Activated naive CD8-positive, alpha-beta T cell treated with anti-CD3 and anti-CD28 coated beads, Interleukin-2, amount 10 ng/mL, durations not matched to agents 7 days and 5 days (primary cell): ENCODE measurements at places on chromosomes 5 and 9. TPM values are rescaled to one million over a fixed set of nuclear protein-coding genes. Genes with fewer than 3 reads are reported as not detected.

GRCh38 chr5:72397836-72398235 lies 77.7 kb downstream of the PTCD2 start:
- H3K27ac ChIP-seq = no peak overlapping the region
- no peak overlapping the region for H3K4me3 ChIP-seq
- H3K4me1 ChIP-seq = no peaks in the 10 kb centered on the region
- peaks cover 22% of the 10 kb centered on the region for H3K27me3 ChIP-seq

DNA sequence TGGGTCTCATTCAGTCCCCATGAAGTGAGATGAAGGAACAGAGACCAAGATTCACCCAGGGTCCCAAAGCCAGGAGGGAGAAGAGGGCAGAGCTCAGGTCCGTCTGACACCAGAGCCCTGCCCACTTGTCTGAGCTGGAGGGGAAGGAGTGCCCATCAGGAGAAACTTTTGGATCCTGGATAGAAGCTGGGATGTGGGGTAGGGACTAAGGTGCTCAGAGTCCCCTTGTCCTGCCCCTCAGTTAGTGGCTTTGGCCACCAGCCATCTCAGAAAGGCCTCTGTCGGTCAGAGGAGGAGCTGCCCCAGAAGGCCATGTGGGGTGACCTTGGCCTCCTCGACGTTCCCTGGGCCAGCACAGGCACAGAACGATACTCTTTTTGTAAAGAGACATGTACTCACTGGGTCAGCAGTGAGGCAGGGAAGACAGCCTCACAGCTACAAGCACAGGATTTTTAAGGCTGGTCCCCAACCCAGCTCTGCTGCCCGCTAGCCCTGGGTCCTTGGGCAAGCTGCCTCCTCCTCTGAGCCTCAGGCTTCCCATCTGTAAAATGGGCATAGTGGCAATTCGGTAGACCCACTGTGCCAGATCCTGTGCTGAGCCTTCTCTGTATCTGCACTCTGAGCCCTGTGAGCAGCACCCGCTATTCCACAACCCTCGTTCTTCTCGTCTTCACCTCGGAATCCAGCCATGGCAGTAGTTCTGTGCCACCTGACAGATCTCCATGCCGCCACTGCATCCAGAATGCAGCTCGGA lies 49.4 kb downstream of the C9orf50 start:
- peaks cover 15% of the 10 kb centered on the region for H3K4me1 ChIP-seq
- peaks cover 24% of the 10 kb centered on the region for H3K27me3 ChIP-seq
- peaks cover 7% of the 10 kb centered on the region for H3K36me3 ChIP-seq

DNA sequence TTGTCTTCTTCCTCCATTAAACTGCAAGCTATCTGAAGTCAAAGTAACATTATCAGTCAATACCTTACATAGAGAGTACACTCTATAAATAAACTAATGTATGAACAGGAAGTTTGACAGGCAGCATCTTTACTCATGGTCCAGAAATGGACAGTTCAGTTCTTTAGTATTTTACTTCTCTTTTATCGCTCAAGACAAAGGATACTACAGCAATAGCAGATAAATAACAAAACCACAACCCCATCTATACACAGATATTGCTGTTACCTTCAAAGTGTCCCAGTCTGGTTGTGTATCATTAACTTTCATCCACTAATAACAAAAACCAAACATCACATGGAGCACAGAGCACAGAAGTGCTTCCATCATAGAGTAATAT lies 46.4 kb downstream of the SEMA5A start:
- H3K27ac ChIP-seq = no peak overlapping the region
- no peak for DNase-seq
- no peaks in the 10 kb centered on the region for H3K36me3 ChIP-seq
- no peaks in the 10 kb centered on the region for H3K27me3 ChIP-seq
- no peaks in the 10 kb centered on the region for H3K4me1 ChIP-seq

GRCh38 chr5:123122273-123122672 lies 33.2 kb downstream of the PRDM6 start:
- H3K36me3 ChIP-seq = no peaks in the 10 kb centered on the region
- no peak overlapping the region for H3K4me3 ChIP-seq
- no peak for DNase-seq
- H3K27ac ChIP-seq = no peak overlapping the region

- no peaks in the 10 kb centered on the region for H3K27me3 ChIP-seq
- H3K27ac ChIP-seq = no peak overlapping the region
- no peak overlapping the region for H3K4me3 ChIP-seq
Measured at GRCh38 chr9:128310461-128310860, 11.8 kb downstream of the TRUB2 start.

EIF4EBP3 gene
- total RNA-seq = 11.8 TPM

GRCh38 chr5:156402387-156402921 lies 75.5 kb downstream of the SGCD start:
- H3K4me3 ChIP-seq = no peak overlapping the region
- H3K27me3 ChIP-seq = peaks cover 2% of the 10 kb centered on the region
- no peak overlapping the region for H3K27ac ChIP-seq

GRCh38 chr9:96495341-96495740 lies 45.4 kb downstream of the HABP4 start:
- peaks cover 2% of the 10 kb centered on the region for H3K36me3 ChIP-seq
- no peaks in the 10 kb centered on the region for H3K27me3 ChIP-seq
- no peak overlapping the region for H3K27ac ChIP-seq
- H3K4me3 ChIP-seq = no peak overlapping the region

- no peaks in the 10 kb centered on the region for H3K36me3 ChIP-seq
- H3K4me1 ChIP-seq = no peaks in the 10 kb centered on the region
- no peak overlapping the region for H3K27ac ChIP-seq
- no peak overlapping the region for H3K4me3 ChIP-seq
- peaks cover 2% of the 10 kb centered on the region for H3K27me3 ChIP-seq
Measured at GRCh38 chr5:170892196-170892595, 30.4 kb downstream of the RANBP17 start.

- DNase-seq = no peak
- no peaks in the 10 kb centered on the region for H3K36me3 ChIP-seq
- no peak overlapping the region for H3K4me3 ChIP-seq
- no peak overlapping the region for H3K27ac ChIP-seq
- H3K4me1 ChIP-seq = no peaks in the 10 kb centered on the region
- peaks cover 4% of the 10 kb centered on the region for H3K27me3 ChIP-seq
Measured at GRCh38 chr9:71250581-71250980, 129.2 kb upstream of the TRPM3 start.

PCDHA9 gene
- total RNA-seq = not detected

ZDHHC11 gene
- total RNA-seq = 12.8 TPM

GRCh38 chr5:176500511-176500910 lies 36.7 kb downstream of the RNF44 start:
- no peak overlapping the region for H3K27ac ChIP-seq
- H3K4me3 ChIP-seq = no peak overlapping the region
- peaks cover 36% of the 10 kb centered on the region for H3K36me3 ChIP-seq
- DNase-seq = no peak
- no peaks in the 10 kb centered on the region for H3K27me3 ChIP-seq

DNA sequence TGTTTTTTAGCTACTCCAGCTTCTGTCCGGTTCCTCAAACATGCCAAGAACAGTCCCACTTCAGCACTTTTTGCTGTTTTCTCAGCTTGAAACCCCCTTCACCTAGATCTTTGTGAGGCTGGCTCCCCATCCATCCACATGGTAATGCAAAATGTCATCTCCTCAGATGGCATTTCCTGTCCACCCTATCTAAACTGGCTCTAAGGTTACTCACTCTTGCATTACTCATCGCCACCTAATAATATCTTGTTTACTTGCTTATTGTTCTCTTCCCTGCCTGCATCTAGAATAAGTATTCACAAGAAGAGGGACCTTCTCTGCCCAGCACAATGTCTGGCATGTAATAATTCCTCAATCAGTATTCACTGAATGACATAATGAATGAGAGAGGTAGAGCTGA lies 220.1 kb downstream of the FAM114A2 start:
- no peaks in the 10 kb centered on the region for H3K27me3 ChIP-seq
- H3K4me1 ChIP-seq = no peaks in the 10 kb centered on the region
- H3K4me3 ChIP-seq = no peak overlapping the region
- H3K36me3 ChIP-seq = no peaks in the 10 kb centered on the region
- no peak overlapping the region for H3K27ac ChIP-seq

IFNE gene
- 0.20 TPM for total RNA-seq

- no peaks in the 10 kb centered on the region for H3K36me3 ChIP-seq
- no peak overlapping the region for H3K27ac ChIP-seq
- no peak for DNase-seq
- H3K27me3 ChIP-seq = no peaks in the 10 kb centered on the region
- no peak overlapping the region for H3K4me3 ChIP-seq
Measured at GRCh38 chr9:83714329-83714728, 6.6 kb upstream of the UBQLN1 start.

GPX8 gene
- not detected for total RNA-seq

- H3K4me1 ChIP-seq = no peaks in the 10 kb centered on the region
- no peak overlapping the region for H3K27ac ChIP-seq
- H3K4me3 ChIP-seq = no peak overlapping the region
Measured at GRCh38 chr5:61790678-61791077, 458.6 kb downstream of the ZSWIM6 start.

CER1 gene
- total RNA-seq = not detected

CDC14B gene
- 4.9 TPM for total RNA-seq

DNA sequence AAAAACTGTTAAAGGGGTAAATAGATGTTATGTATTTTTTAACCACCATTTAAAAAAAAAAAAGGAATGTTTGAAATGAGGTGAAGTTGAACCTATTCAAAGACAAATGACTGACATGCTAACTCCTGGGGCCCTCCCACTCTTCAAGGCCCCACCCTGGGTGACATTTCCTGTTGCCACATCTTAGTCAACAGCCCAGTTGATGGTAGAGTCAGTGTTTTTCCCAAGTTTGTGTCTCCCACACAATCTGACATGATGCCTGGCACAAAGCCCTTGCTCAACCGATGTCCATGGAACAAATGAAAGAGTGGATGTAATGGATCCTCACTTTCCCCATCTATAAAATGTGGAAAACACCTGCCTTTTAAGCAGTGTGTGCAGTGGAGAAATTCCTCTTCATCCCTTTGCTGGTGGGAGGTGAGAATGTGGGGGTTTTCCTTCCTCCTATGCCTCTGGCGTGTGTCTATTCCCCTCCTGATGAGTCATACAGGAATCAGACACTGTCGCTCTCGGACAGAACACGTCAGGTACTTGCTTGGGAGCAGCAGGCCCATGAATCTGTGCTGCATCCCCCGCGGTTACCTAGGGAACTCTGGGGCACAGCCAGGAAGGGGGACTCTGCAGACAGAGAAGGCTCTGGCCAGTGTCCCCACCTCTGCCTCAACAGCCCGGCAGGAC lies 13.7 kb upstream of the ADRA1B start:
- no peaks in the 10 kb centered on the region for H3K36me3 ChIP-seq
- peaks cover 4% of the 10 kb centered on the region for H3K4me1 ChIP-seq
- H3K27ac ChIP-seq = no peak overlapping the region
- H3K27me3 ChIP-seq = peaks cover 21% of the 10 kb centered on the region

MXD3 gene
- total RNA-seq = 85.0 TPM

DNA sequence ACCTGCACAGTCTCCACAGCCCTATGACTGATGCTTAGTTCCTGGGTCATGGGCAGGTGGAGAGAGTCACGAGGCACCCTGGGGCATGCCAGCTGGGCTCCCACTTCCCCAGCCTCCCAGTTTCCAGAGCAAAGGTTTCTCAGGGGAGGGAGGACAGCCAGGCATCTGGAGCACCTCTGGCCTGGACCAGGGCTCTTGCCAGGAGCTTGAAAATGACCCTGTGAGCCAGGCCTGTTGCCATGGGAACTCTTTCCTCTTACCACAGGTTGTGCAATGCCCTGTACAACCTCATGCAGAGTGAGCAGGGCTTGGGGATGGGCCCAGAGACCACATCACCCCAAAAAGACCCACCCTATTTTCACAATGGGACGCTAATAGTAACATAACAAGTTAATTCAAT lies 113.1 kb downstream of the PSD2 start:
- no peak for DNase-seq
- H3K4me1 ChIP-seq = no peaks in the 10 kb centered on the region
- H3K4me3 ChIP-seq = no peak overlapping the region
- peaks cover under 1% of the 10 kb centered on the region for H3K27me3 ChIP-seq

GRCh38 chr5:163569284-163569683 lies 63.9 kb downstream of the MAT2B start:
- H3K27me3 ChIP-seq = peaks cover 44% of the 10 kb centered on the region
- DNase-seq = no peak
- H3K4me1 ChIP-seq = peaks cover 4% of the 10 kb centered on the region
- no peak overlapping the region for H3K4me3 ChIP-seq
- H3K27ac ChIP-seq = no peak overlapping the region
- no peaks in the 10 kb centered on the region for H3K36me3 ChIP-seq

GRCh38 chr5:172670005-172670402 lies 28.9 kb downstream of the NEURL1B start:
- H3K36me3 ChIP-seq = no peaks in the 10 kb centered on the region
- peaks cover 1% of the 10 kb centered on the region for H3K4me1 ChIP-seq
- no peak overlapping the region for H3K27ac ChIP-seq
- H3K27me3 ChIP-seq = peaks cover 2% of the 10 kb centered on the region
- no peak overlapping the region for H3K4me3 ChIP-seq

WWC1 gene
- total RNA-seq = 0.82 TPM

DNA sequence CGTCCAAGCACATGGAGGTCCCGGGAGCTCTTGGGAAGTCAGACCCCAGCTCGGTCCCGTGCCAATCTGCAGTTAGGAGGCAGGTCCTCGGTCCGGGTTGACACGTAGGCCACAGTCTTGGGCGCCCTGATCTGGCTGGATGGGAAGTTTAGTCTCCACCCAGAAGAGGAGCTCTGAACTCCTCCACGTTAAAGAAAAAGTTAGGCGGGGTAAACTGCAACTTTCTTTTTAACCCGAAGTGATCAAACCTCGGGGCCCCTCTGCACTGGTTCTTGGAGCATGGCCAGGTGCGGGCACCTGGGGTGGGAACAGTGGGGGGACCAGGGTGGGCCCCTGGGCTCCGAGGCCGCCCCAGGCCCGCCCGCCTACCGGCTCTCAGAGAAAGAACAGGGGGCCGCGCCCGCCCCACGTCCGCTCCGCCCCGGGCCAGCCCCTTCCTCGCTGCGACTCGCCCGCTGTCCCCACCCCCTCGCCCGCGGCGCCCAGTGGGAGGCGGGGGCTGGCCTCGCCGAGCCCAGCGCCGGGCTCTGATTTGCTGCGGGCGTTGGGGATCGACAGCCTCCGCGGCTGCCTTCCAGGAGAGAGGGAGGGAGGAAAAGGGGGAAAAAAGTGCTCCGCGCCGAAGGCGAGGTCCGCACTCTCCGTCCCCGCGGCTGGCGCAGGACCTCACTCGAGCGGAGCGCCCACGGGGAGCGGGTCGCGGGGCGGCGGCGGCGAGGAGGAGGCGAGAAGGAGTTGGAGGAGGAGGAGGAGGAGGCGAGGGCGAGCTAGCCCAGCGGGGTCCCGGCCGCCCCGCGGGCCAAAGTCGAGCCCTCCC lies at the start of gene COL5A1:
Gene COL5A1 (plus strand): TSS at position 631 of the 817 bp plus-strand sequence. CDS start 385 bp downstream, outside the sequence.
- peak; percentile 36 for DNase-seq
- no peak within 1 kb of the TSS for H3K4me3 ChIP-seq
- no peaks in the 10 kb centered on the region for H3K36me3 ChIP-seq
- H3K27me3 ChIP-seq = peaks cover 14% of the 10 kb centered on the region
- no peak within 1 kb of the TSS for H3K27ac ChIP-seq

DNA sequence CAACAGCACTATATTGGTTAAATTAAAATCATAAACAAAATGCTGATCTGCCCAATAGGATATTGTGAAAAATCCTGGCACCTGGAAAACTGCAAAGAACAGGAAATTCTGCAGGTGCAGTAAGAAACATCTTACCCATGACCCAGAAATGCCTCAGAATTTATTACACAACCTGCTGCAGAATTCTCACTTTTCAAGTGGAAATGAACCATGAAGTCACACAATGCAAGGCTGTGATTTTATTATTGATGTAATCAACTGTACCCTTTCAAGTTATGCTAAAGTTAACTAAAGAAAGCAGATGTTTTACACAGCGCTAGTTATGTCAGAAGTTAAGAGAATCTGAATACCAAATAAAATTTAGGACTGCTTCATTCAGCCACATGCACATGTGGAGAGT lies 6.0 kb downstream of the STRBP start:
- peaks cover 10% of the 10 kb centered on the region for H3K36me3 ChIP-seq
- no peak overlapping the region for H3K4me3 ChIP-seq
- H3K4me1 ChIP-seq = peaks cover 22% of the 10 kb centered on the region
- H3K27me3 ChIP-seq = peaks cover 3% of the 10 kb centered on the region
